ENCODE measurements at places on chromosomes 5 and 9.

DNA sequence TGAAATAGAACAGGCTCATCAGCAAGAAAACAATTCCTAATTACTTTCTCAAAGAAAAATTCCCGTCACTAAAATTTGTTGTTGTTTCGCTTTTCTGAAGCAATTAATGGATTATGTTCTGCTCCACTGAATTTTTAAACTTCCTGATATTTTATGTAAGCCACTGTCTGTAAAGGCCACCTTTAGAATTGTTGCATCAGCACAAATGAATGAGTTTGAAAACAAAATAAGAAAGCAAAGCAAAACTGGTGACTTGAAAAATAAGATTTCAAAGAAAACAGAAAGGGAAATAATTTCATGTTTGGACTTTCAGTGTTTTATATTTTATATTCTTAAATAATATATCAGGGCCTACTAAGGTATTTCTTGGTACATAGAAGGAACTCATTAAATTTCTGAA lies 636.3 kb upstream of the TYRP1 start:
- no peak for DNase-seq

DNA sequence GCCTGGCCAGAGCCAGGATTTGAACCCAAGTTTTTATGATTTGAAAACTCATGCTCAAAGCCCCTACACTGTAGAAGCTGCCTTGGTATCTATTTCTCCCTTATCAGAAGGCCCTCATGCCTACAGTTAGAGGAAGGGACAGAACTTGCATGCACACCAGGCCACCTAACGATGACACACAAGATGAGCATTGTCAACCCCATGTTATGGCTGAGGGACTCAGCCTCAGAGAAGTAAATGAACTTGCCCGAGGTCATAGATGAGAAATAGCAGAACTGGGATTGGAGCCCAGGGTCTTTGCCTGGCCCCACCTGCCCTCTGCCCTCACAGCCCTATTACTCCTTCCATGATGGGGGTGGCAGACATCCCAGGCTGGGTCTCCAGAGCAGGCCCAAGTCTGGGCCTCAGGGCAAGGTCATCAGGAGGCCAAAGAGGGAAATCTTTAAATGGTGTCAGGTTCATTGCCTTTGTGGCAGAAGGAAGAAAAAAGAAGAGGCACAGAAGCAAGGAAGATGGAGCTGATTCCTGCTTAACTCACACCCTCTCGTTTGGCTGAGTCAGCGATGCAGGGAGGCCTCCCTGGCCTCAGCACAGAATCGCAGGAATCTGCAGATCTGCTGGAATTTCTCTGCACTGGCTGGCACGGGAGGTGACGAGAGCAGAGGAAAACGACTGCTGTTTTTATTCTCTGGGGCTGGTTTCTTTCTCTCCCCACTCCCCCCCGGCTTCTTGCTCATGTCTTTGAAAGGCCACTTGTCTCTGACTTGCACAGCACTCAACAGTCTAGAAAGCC lies 20.6 kb upstream of the CRB2 start:
- DNase-seq, result no peak

GRCh38 chr9:101028346-101029314 lies at the start of gene PLPPR1:
Gene PLPPR1 (plus strand): TSS chr9:101028727.
- peak; percentile 66 for DNase-seq

DNA sequence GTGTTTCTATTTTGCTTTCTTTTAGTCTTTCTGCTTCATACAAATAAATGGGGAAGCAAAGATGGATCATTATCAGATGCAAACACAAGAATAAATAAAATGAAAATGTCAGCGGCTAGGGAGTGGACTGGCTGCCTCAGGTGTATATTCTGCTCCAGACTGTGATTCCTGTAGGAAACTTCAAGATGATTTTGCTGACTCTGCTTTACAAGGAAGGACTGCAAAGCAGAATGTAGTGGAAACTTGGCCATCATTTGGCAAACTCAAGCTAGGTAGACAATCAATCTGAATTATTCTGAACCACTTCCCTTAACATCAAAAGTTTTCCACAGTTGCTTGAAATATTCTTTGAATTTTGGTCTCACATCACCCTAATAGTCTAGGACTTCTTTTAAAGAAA lies 38.1 kb upstream of the NREP start:
- no peak for DNase-seq

DNA sequence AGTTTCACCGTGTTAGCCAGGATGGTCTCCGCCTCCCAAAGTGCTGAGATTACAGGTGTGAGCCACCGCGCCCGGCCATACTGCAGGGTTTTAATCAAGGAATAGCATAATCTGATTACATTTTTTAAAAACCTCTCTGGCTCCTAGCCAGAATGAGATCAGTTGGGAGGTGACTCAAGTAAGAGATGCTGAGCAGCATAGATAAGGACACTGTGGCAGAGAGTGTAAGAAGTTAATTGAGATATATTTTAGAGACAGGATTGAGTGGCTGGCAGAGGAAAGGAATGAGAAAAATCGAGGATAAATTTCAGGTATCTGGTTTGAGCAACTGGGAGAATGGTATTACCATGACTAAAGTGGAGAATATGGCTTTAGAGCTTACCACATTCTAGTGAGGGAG lies 7.3 kb upstream of the RIGI start:
- DNase-seq, result no peak

GRCh38 chr5:141650851-141651727 lies at the start of gene FCHSD1:
Gene FCHSD1 (minus strand): TSS chr5:141651418. CDS start chr5:141651368, 50 bp downstream.
- peak; percentile 96 for DNase-seq

DNA sequence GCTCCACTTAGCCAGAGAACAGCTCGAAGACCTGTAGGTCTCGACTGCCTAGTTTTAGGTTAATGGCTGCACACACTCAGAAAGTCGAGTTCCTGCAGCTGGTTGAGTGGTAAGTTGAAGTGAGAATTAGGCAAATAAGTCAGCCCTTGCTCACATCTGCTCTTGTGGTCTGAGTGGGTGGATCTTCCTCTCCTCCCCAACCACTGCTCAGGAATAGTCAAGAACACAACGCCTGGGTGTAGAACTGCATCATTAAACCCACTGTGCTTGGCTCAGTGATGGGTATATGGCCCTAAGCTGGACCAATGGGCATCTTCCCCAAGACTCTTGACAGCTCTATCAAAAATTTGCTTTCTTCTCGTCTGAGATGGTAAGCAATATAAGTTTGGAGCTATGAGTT lies 20.9 kb upstream of the ADAM19 start:
- DNase-seq, result no peak

Data from endothelial cell (in vitro differentiated cells).